ENCODE measurements at places on chromosomes 6 and 20.

DNA sequence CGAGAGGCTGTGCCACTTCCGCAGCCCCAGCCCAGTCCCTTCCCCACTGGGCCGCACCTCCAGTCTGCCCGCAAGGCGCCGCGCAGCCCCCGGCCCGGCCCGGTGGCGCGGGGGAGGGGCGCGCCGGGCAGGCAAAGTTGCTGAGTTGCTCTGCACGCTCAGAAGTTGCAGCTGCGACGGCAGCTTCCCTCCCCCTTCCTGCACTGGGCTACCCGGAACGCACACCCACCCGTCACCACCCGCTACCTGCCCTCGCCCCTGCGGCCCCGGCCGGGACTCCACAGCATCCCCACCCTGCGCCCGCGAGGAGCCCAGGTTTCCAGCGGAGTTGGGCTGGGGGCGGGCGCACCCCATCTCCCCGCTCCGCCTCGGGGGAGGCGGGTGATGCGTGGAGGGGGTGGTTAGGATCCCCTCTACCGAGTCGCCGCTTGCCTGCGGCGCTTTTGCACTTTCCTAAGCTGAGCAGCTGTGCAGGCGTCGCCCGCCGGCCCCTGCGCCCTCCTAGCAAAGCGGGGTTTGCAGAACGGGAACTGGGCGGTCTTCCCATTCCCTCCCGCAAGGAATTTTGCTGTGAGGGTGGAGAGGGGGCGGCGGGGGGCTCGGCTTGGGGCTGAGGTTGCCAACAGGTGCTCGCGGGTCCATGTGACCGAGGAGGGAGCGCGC lies 55.9 kb upstream of the RREB1 start:
- peak; percentile 48 for DNase-seq

DNA sequence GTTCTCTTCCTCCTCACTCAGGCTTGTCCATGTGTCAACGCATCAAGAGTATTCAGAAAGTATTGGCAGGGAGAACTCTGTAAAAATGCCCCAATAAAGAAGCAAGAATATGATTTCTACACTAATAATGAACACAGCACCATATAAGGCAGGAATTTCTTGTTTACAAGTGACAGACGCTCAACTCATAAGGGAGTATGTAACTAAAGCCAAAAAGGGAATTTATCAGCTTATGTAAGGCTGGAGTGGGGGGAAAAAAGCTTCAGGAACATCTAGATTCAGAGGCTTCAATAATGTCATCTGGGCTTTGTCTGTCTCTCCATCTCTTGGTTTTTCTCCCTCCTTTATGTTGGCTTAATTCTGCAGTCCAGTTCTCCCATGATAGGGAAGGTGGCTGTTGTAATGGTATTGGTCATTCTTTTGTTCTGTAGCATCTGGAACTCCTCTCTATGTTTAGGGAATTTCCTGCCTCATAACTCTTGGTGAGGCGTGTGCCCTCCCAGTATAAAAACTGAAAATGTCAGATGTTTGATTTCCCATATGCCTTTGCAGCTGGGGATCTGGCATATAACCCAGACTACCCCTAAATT lies 125.1 kb upstream of the COL21A1 start:
- no peak for DNase-seq

DNA sequence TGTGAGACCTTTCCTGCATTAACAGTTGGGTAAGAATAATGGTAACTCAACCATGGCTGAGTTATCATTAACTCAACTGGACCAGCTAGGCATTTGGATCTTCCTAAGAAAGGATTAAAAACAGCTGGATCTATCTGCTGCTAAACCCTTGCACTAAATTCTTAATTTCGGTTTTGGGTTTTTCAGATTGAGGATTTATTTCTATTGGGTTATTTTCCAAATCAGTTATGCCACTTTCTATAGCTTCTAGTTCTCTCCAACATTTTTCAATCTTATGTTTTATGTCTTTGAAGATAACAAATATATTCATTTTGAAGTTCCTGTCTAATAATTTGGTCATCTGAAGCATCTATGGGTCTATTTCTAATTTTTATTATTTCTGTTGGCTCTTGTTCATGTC lies 92.5 kb downstream of the KIF13A start:
- no peak for DNase-seq

DNA sequence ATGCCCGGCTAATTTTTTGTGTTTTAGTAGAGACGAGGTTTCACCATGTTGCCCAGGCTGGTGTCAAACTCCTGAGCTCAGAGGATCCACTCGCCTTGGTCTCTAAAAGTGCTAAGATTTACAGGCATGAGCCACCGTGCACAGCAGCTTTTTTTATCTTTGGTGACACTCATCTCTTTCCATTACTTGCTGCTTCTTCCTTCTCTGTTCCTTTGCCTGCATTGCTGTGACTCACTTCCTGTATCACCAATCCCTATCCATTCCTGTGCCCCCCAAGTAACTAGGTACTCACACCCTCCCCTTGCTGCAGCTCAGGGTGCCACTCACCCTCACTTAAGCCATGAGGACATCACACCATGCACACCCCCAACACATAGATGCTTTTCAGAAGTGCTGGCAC lies 24.6 kb downstream of the KHDC1L start:
- no peak for DNase-seq

DNA sequence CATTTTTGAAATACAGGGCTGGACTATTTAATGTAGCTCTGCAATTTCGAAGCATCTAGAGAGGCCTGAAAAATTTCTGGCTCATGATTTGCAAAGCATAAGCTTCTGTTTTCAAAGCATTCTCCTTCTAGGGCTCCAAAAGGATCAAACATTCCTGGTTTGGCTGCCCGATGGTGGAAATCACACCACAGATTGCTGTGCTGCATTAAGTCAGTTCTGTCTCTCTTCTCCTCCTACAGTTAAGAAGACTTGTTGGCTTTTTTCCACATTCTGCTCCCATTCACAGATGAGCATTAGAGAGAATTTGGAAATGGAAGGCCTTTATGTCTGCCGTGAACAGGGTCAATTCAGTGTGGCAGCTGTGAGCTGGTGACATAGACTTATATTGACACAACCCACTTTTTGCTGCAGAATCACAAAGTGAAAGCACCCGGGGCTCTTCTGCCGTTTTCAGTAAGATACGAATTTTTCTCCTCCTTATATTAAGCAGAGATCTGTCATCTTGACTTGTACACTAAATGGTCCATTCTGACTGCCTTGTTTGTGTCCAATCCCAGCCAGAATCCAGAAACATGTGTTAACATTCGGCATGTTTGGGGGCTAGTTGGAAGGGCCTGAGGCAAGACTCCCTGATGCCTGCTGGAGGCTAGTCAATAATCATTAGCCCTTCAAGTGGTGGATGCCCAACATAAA lies 330.8 kb upstream of the DEFB112 start:
- no peak for DNase-seq

DNA sequence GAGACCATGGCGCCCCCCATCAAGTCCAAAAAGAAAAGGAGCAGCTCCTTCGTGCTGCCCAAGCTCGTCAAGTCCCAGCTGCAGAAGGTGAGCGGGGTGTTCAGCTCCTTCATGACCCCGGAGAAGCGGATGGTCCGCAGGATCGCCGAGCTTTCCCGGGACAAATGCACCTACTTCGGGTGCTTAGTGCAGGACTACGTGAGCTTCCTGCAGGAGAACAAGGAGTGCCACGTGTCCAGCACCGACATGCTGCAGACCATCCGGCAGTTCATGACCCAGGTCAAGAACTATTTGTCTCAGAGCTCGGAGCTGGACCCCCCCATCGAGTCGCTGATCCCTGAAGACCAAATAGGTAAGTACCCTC lies 41.7 kb upstream of the NAA20 start:
- peak; percentile 48 for DNase-seq
